ENCODE measurements at places on chromosomes 16 and 17. TPM values are rescaled to one million over a fixed set of nuclear protein-coding genes. Genes with fewer than 3 reads are reported as not detected.

PDILT gene
- polyA plus RNA-seq: not detected

GPR179 gene
- polyA plus RNA-seq: 0.34 TPM

TAC4 gene
- polyA plus RNA-seq: not detected

PYDC1 gene
- polyA plus RNA-seq: not detected

LUC7L gene
- polyA plus RNA-seq: 333 TPM

HCRT gene
- not detected for polyA plus RNA-seq

PRSS22 gene
- polyA plus RNA-seq: 48.7 TPM

RNF222 gene
- not detected for polyA plus RNA-seq

PRR35 gene
- polyA plus RNA-seq: 0.38 TPM

SLFN14 gene
- not detected for polyA plus RNA-seq

HEATR9 gene
- polyA plus RNA-seq: not detected

RAMP2 gene
- polyA plus RNA-seq: 26.5 TPM

OTOP3 gene
- polyA plus RNA-seq: 0.15 TPM

CHD9 gene
- polyA plus RNA-seq: 7.2 TPM

- no peak for DNase-seq
Observed at GRCh38 chr16:12573300-12573699, 230.4 kb downstream of the CPPED1 start.

- peak; percentile 59 for DNase-seq
Observed at GRCh38 chr17:62140836-62141235, 75.8 kb upstream of the MED13 start.

DNA sequence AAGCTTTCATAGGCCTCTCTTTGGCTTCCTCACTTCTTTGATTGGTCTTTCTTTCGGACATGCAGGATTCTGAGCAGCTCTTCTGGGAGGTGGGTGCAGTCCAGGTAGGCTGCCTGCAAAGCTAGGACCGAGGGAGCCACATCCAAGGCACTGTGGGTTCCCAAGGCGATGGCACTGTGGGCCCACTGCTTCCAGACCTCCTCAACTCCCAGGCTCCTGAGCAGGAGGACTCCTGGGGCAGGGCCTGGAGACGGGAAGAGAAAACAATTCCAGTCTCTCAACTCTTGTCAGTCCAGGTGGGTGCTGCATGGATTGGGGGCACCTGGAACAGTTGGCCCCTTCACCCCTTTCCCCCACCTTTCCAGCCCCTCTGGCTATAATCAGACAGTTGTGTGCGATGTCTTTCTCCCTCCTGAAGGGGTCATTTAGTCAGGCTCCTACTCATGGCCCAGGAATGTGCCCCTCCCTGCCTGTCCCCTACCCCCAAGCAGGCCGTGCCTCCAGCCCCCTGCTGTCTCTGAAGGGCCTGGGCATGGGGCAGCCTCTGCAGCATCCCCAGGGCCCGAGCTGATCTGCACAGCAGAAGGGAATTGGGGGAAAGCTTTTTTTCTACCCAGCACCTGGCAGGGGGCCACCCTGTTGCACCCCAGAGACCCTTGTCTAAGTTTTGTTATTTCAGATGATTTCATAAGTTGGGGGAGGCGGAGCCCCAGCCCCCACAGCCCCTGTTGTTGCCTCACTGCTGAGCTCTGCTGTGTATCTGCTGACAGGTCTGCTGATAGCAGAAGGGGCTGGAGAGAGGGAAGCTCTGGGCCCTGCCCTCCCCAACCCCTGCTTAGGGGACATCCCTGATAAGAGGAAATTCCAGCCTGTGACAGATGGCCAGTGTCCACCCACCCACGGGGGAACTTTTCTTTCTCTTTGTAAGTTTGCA, 330.3 kb downstream of the SEC14L1 start:
- no peak for DNase-seq

DNA sequence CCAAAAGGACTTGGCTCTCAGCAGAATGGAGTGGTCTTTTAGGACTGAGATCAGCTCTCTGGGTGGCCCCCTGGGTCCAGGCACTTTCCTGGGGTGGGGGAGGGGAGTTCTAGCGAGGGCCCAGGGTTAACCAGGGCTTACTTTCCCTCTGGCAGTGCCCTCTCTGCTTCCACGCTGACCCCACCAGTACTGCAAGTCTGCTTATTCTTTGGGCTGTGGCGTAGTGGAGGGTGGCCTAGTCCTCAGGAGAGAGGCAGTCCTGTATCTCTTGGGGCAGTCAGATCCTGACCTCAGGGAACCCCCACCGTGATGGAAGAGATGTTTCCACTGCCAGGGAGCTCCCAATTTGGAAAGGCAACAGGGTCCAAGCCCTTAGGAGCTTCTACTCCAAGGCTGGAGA, 79.4 kb downstream of the CCDC182 start:
- no peak for DNase-seq

DNA sequence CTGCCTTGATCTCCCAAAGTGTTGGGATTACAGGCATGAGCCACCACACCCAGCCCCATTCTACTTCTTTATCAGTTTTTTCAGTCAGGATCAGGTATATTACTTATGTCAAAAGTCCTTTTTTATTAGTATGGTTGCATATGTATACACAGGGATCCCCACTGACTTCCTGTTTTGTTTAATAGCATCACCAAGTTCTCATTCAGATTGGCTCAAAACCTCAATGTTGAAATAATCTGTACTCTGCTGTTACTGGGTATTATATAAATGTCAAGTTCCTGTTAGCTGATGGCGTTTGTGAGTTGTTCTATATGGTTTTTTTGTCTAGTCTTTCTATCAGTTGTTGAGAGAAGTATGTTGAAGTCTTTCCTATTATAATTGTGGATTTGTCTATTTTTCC, 168.5 kb downstream of the BCAS3 start:
- DNase-seq: no peak

- no peak for DNase-seq
Observed at GRCh38 chr16:79202977-79203376, 397.6 kb downstream of the MAF start.

- peak; percentile 51 for DNase-seq
Observed at GRCh38 chr17:78842881-78843565, 2.4 kb upstream of the USP36 start.

- DNase-seq: no peak
Observed at GRCh38 chr17:9166788-9167187, 145.5 kb downstream of the NTN1 start.

DNA sequence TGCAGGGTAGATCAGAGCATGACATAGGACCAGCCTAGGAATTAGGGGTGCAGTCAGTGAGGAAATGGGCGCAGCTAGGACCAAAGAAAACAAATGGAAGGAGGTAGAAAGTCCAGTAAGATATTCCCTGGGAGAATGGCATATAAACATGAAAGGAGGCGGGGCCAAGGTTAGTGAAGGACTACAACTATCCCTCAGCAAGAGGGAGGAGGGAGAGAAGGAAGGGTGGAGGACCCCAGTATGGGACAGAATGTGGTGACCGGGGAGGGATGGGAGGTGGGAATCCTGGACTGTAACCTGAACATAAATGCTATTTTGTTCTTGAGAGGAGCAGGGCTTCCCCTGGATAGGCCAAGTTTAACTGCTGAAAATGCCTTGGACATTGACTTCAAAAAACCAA, 22.8 kb downstream of the ITGB3 start:
- no peak for DNase-seq

GRCh38 chr17:2363851-2364762, 26.8 kb downstream of the SGSM2 start:
- no peak for DNase-seq

- no peak for DNase-seq
Observed at GRCh38 chr16:24953306-24953705, 61.9 kb downstream of the ARHGAP17 start.

GRCh38 chr17:62870030-62870541, 62.0 kb upstream of the MARCHF10 start:
- DNase-seq: no peak

GRCh38 chr17:41691031-41691777, 2.5 kb downstream of the EIF1 start:
- no peak for DNase-seq

GRCh38 chr17:74547736-74548135, 1.8 kb upstream of the CD300C start:
- DNase-seq: no peak

DNA sequence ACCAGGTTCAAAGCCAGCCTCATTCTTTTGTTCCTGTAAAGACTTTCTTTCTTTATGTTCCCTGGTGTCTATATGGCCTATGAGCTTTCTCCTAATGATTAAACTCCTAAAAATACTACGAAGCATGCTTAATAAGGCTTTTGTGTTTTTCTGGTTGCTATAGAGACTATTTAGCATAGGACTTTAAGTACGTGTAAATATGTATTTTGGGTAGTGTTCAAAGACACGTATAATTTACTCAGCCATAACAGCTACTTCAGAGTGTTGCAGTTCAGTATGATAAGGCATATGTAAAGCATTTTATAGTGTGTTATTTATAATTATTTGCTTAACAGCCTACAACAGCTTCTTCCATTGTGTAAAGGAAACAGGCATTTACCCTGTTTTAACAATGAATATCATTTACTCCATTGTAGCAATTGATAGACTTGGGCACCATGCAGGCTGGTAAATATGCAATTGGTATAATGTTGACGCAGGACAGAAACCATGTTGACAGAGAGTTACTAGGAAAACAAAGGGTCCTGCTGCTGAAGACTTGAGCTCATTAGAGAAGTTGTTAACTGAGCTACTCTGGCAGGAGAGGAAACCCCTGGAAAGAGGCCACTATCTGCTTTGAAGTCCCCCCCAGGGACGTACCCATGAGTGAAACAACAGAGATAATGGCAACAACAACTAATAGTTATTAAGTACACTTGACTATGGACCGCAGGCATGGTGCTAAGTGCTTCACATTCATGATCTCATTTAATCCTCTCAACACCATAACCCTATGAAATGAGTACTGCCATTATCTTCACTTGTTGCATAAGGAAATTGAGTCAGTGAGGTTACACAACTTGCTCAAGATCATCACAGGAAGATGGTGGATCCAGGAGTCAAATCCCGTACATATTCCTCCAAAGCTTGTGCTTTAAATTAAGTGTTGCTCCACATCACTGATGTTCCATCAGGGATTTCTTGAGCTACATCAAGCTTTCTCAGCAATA, 342.2 kb upstream of the DYNLRB2 start:
- DNase-seq: no peak

GRCh38 chr17:28475151-28475900, 1.9 kb downstream of the SLC13A2 start:
- no peak for DNase-seq

DNA sequence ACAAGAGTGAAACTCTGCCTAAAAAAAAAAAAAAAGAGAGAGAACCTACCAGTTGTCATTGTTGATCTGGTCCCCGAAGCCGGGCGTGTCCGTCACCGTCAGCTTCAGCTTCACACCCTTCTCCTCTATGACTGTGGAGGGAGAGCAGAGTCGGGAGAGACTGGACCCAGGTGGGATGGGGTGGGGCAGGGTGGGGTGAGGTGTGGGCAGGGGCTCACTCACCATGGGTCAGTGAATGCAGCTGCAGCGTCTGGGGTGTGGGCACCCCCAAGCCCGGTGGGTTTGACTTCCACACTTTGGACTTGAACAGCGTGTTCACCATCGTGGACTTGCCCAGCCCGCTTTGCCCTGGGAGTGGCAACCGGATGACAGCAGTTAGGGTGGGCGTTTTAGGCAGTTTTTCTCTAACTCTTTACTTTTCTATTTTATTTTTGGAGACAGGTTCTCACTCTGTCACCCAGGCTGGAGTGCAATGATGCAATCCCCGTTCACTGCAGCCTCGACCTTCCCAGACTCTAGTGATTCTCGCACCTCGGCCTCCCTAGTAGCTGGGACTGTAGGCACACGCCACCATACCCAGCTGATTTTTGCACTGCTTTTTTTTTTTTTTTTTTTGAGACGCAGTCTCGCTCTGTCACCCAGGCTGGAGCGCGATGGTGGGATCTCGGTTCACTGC, 2.2 kb downstream of the SEPTIN12 start:
- no peak for DNase-seq

GRCh38 chr17:52986056-52986662, 827.6 kb upstream of the CA10 start:
- DNase-seq: no peak

DNA sequence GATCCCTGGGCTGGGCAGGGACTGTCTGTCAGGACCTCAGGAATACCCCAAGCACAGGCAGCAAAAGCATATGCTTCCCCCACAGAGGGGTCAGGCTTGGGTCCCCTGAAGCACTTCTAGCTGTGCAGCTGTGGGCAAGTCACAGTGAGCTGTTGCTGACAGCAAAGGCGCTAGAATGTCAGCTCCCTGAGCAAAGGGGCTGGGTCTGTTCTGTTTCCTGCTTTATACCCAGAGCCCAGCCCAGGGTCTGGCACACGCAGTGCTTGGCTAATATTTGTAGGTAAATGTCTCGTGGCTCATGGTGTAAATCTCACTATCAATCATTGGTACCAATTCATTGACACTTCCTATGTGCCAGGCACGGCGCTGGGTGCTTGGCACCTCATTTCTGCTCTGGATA, 16.6 kb upstream of the MPRIP start:
- DNase-seq: peak; percentile 55

DNA sequence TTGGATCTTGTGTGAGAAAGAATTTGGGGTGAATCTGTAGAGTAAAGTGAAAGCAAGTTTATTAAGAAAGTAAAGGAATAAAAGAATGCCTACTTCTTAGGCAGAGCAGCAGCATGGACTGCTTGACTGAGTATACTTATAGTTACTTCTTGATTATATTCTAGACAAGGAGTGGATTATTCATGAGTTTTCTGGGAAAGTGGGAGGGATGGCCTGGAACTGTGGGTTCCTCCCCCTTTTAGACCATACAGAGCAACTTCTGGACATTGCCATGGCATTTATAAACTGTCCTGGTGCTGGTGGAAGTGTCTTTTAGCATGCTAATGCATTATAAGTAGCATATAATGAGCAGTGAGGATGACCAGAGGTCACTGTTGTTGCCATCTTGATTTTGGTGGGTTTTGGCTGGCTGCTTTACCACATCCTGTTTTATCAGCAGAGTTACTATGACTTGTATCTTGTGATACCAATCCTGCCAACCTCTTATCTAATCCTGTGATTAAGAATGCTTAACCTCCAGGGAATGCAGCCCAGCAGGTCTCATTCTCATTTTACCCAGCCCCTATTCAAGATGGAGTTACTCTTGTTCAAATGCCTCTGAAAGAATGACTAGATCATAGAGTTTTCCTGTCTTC, 58.7 kb downstream of the HSD17B2 start:
- DNase-seq: no peak

GRCh38 chr16:1983544-1984346, at the start of gene GFER:
TSS of gene GFER (plus strand) at chr16:1984193. CDS start at chr16:1984219, 26 bp downstream.
- peak; percentile 91 for DNase-seq

- DNase-seq: no peak
Observed at GRCh38 chr17:6464446-6465041, 20.3 kb downstream of the PIMREG start.

DNA sequence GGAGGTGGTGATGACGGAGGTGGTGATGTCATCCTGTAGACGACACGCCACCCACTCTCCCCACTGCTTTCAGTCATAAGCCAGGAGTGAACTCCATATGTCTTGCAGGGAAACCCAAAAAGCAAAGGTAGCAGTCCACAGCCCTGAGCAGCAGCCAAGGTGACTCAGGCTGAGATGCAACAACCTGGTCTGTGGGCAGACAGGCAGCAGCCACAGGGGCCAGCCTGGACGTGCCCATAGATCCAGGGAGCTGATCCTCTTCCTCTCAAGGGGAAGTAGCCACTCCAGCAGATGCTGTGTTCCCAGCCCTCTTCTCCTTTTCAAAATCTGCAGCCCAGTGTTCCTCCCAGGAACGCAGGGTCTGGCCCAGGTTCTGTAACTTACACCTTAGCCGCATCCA, 17.3 kb upstream of the CIITA start:
- no peak for DNase-seq

GRCh38 chr16:75908331-75909117, 182.2 kb upstream of the CPHXL start:
- no peak for DNase-seq

Data from pancreas (tissue), 10 donors.